Endothelial cell (in vitro differentiated cells): ENCODE measurements at places on chromosomes 11 and 22. TPM values are rescaled to one million over a fixed set of nuclear protein-coding genes. Genes with fewer than 3 reads are reported as not detected.
A peak's percentile ranks its signal among the peaks of the same experiment; 100 is the strongest.

- no peak for DNase-seq
Observed at GRCh38 chr11:96215110-96215782, 127.7 kb downstream of the MAML2 start.

DNA sequence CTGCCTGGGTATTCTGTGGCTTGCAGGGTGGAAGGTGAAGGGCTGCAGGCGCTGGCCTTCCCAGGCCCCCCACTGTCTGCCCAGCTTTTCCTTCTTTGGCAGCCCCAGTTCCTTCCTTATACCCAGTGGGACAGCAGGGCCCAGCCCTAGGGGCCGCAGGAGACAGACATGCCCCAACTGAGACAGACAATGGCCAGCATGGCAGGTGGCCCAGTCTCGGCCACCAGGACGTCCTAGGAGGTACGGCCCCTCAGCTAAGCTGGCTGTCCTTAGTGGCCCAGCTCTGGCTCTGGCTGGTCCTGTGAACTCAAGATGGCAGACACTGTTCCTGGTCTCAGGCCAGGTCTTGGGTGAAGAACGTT is 35.9 kb downstream of the RTN4R start:
- DNase-seq: no peak

DNA sequence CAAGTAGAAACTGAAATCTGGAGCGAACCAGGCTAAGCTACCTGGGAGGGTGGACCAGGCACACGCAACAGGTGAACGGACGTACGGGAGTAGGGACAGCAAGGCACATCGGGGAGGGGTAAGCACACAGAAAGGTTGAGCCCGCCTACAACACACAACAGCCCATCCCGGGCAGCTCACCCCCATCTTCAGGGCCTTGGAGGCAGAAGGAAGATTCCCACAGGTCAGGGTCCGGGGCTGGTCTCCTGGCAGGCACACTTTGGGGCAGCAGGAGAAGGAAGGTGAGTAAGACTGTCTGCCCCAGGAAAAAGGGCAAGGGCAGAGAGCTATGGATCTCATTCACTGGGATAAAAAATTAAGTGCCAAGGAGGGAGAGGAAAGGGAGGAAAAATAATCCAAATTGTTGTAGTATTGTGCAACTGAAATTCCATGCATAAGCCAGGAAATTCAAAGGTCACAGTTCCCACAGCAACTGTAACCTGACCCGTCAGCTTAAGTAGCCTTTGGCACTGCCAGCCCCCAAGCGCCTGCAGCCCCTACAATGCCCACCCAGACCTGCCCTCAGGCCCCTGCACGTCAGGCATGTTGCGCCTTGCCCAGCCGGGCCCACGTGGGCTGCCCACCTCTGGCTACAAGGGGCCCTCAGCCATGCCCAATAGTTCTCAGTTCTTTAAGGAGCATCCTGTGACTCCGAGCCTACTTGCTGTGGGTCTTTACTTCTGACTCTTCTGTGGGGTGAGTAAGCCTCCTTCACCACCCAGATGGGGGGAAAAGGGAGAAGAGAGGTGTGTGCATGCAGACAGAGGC is 51.8 kb downstream of the MICAL3 start:
- DNase-seq: no peak

DNA sequence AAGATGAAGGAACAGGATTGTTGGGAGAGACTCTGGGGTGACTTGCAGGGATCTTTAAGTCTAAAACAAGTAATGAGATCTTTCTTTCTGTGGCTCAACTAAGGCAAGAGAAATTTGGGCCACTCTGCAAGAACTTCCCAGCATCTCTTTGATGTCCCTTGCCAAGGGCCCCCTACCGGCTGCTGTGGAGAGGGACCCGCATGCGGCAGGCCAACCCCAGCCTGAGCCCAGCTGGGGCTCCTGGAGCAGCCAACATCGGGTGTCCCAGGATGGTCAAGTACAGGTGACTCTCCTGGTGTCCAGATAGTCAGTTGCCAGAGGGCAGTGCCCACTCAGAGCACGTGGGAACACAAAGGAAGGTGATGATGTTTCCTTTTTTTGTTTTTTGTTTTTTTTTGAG is 363.2 kb downstream of the TBC1D22A start:
- DNase-seq: no peak

Gene GAS2L1
- 33.6 TPM for total RNA-seq

- no peak for DNase-seq
Observed at GRCh38 chr22:26072621-26073020, 96.6 kb upstream of the SEZ6L start.

DNA sequence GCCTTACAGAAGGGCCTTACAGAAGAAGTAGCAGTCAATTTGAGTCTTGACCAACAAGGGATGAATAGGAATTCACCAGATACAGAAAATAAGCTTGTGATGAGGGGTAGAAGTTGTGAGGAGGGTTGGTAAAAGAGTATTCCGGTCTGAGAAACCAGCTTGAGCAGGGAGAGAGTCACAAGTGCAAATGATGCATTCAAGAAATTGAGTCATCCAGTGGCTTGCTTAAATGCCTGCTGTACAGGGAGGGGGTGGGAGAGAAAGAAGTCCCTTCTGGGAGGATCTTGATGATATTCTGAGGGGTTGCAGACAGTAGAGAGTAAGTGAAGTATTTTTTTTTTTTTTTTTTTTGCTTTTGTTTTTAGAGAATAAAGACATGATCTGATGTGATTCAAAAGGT is 9.2 kb downstream of the CCKBR start:
- DNase-seq: no peak

Gene PHLDA2
- total RNA-seq: 8.1 TPM

DNA sequence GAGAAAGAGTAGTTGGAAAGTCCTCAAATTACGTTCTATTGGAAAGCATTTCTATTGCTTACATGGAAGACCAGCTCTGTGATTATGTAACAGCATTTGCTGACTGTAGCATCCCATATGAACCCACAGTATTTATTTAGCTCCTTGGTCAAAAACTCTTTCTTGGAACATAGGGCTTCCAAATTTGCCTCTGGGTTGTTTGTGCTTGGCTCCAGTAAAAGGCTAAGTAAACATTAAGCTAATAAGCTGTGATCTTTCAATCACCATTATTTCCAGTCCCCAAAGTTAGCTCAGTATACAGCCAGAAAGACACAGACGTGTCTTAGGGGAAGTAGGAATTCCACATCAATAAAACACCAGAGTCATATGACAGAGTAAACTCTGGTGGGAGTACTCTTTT is 668.8 kb downstream of the DLG2 start:
- no peak for DNase-seq

Gene OR4A16
- total RNA-seq: not detected

GRCh38 chr11:133934599-133935550 is 21.9 kb downstream of the IGSF9B start:
- no peak for DNase-seq

DNA sequence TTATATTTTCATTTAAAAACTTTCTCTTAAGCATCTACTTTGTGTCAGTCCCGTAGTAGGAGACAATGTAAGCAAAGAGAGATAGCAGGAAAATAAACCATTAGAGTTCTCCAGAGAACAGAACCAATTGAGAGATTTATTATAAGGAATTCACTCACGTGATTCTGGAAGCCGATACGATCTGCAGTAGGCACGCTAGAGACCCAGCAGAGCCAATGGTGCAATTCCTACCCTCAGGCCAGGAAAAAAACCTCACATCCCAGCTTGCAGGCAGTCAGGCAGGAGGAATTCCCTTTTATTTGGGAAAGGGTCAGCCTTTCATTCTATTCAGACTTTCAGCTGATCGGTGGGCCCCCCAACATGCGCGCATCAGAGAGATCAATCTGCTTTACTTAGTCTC is 7.3 kb upstream of the PLEKHA7 start:
- DNase-seq: no peak

DNA sequence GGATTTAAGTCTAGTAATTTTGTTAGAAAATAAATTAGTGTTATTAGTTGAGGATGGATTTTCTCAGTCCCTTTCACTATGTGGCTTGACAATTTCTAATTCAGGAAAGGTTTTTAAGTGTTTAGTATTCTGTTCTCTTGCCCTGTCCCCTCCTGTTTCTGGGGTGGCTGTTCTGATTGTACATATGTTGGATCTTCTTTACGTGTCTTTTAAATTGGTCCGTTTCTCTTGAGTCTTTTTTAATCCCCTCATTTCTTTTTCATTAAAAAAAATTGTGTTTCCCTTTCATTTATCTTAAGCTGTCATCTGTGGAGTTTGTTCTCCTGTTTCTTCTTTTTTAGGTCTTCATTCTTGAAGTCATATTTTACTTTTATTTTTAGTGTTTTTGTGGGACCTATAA is 12.5 kb downstream of the ZBED4 start:
- no peak for DNase-seq

DNA sequence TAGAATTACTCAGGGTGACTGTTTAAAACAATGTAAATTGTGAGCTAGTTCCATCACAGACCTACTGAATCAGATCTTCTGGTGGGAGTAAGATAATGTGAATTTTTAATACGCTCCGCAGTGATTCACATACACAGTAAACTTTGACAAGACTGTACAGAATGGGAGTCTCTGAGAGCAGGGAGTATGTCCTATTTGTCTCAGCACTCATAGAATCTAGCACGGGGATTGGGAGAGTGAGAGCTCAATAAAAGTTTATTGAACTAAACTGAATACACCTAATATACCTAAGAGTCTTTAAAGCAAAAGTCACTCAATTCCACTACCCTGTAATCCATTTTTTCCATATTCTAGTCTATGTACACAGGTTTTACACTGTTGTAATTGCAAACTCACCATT is 11.2 kb upstream of the GAB2 start:
- DNase-seq: no peak

DNA sequence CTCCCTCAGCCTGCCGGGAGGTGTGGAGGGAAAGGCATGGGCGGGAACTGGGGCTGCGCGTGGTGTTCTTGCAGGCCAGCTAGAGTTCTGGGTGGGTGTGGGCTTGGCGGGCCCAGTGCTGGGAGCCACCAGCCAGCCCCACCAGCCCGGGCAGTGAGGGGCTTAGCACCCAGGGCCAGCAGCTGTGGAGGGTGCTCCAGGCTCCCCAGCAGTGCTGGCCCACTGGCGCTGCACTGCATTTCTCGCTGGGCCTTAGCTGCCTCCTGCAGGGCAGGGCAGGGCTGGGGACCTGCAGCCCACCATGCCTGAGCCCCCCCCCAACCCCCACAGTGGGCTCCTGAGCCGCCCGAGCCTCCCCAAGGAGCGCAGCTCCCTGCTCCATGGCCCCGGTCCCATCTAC is 304.2 kb downstream of the KCNA4 start:
- no peak for DNase-seq

- peak; percentile 66 for DNase-seq
Observed at GRCh38 chr11:86571273-86571948, 101.0 kb downstream of the ME3 start.

Gene DKK3
- total RNA-seq: 8.4 TPM

- DNase-seq: no peak
Observed at GRCh38 chr11:126518071-126518971, 162.8 kb downstream of the ST3GAL4 start.

DNA sequence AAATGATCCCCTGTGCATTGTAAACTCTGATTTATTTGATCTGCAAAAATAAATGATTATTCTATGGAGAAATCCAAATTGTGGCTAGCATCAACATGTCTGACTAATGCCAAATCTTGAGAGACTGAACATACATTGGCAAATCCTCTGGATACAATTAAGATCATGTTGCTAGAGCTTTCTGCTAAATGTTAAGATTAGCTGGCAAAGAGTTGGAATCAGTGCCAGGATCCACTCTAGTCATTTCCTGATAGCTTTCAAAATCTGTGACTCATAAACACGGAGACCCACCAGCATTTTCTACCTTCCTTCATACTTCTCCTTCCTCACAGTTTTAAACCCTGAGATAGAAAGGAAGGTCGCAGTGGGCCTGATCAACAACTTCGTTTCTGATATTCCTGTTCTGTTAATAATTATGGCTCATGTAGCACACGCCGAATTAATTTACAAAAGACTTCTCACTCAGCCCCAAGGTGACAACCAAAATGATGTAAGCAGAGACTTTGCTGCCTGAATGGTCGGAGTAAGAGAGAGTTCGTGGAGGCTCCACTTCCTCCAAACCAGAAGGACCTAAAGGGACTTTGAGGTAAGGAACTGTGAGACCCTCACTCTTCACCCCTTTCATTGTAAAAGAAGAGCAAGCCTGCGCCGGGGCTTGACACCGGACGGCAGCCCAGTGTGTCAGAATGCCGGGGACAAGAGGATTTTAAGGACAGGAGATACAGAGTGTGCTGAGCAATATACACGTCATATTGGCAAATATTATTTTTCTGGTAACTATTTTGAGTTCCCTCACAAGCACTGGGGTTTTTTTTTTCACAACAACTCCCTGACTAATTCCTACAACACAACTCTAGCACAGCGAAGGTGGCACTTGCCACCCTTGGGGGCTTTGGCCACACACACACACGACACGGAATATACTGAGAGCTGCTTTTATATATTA is 42.0 kb downstream of the SERPINH1 start:
- DNase-seq: no peak

DNA sequence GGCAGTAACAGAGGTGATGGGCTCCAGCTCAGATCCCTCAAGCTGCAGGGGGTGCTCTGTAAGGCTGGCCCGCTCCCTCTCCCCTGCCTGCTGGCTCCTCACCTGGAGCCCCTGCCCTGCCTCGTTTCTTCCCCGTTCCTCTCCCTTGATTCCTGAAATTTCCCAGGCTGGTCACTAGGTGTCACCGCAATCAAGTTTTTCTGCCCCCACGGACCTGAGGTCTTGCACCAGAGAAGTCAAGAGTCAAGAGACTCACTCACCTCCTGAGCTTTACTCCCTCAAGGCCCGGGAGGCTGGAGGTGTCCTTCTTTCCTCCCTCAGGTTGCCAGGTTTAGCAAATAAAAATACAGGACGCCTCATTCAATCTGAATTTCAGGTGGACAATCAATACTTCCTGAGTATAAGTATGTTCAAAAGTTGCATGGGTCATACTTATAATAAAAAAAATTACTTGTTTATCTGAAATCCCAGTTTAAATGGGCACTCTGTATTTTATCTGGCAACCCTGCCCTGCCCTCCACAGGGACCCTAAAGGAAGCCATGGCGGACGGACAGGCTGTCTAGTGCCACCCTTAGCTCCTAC is 69.2 kb downstream of the SCUBE1 start:
- peak; percentile 60 for DNase-seq

Gene STARD10
- 13.4 TPM for total RNA-seq

DNA sequence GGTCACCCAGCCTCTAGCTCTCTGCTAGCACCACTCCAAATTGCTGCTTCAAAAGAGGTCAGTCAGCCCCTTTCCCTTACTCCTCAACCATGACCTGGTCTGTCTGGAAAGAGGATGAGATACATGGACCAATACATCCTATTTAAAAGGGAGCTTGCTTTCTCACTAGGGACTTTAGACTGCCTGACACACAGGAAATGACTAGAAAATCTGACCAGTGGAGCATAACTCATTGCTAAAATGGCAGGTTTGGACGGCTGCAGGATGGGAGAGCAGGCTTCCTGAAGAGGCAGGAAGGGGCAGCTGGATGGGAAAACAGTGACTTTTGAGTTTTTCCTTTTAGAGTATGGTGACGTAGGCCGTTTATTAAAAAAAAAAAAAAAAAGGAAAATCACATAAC is 25.3 kb downstream of the STIM1 start:
- no peak for DNase-seq

DNA sequence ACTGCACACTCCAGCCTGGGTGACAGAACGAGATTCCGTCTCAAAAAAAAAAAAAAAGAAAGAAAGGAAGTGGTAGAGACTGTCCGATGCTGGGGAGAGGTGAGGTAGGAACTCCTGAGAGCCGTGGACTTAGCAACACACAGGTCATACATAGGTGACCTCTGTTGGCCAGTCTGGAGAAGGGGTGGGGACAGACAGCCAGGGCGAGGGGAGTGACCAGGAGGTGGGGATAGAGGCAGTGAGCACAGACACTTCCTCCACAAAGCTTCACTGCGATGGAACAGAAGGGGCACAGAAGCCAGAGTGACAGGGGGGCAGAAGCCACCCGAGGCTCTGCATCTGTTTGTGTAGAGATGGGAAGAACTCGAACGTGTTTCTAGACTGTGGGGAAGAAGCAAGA is 47.1 kb downstream of the MYH9 start:
- no peak for DNase-seq
